Keratinocyte (primary cell): ENCODE measurements at places on chromosomes 2 and 18. TPM values are rescaled to one million over a fixed set of nuclear protein-coding genes. Genes with fewer than 3 reads are reported as not detected.
A peak's percentile ranks its signal among the peaks of the same experiment; 100 is the strongest.

GRCh38 chr2:107811411-107811810, 15.3 kb upstream of the RGPD4 start:
- H3K27me3 ChIP-seq: no peaks in the 10 kb centered on the region
- H3K27ac ChIP-seq: no peak overlapping the region
- H3K4me1 ChIP-seq: no peaks in the 10 kb centered on the region
- no peak for DNase-seq
- no peaks in the 10 kb centered on the region for H3K36me3 ChIP-seq

DNA sequence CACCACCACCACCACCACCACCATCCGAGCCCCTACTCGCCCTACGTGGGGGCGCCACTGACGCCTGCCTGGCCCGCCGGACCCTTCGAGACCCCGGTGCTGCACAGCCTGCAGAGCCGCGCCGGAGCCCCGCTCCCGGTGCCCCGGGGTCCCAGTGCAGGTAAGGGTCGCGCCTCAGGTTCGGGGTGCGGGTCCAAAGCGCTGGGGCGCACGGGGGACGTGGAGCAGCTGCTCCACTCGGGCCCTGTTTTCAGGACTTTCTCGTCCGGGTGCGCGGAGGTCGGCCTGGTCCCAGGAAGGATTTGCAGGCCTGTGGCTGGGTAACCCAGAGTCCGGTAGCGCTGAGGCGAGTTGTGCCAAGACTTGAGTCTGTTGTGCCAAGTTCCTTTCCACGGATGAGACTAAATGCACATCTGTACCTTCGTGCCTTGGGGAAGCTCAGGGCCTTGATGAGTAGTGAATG, 2.8 kb downstream of the GATA6 start:
- H3K27me3 ChIP-seq: peaks cover 81% of the 10 kb centered on the region
- H3K4me3 ChIP-seq: no peak overlapping the region
- no peaks in the 10 kb centered on the region for H3K36me3 ChIP-seq
- H3K4me1 ChIP-seq: peaks cover 5% of the 10 kb centered on the region
- H3K27ac ChIP-seq: no peak overlapping the region
- DNase-seq: no peak

GRCh38 chr2:71613953-71614925, 160.9 kb downstream of the DYSF start:
- DNase-seq: no peak
- H3K4me1 ChIP-seq: no peaks in the 10 kb centered on the region
- H3K27ac ChIP-seq: no peak overlapping the region
- no peaks in the 10 kb centered on the region for H3K36me3 ChIP-seq
- no peak overlapping the region for H3K4me3 ChIP-seq

DNA sequence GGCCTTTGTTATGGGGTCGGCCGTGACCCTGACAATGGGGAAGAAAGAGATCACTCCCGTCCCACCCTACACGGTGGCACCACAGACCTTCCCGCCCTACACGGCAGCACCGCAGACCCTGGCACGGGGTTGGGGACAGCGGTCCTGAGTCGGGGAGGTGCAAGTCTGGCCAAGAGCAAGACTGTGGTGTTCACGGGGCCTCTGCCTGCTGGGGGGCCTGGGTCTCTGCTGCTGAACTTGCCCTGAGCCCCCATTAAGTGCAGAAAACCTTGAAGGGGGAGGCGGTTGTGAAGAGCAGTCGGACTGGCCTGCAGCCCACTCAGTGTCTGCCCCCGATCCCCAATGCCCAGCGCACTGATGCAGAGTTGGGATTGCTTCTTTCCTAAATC, 75.9 kb downstream of the SLC66A2 start:
- peaks cover 8% of the 10 kb centered on the region for H3K4me1 ChIP-seq
- no peak overlapping the region for H3K27ac ChIP-seq

DNA sequence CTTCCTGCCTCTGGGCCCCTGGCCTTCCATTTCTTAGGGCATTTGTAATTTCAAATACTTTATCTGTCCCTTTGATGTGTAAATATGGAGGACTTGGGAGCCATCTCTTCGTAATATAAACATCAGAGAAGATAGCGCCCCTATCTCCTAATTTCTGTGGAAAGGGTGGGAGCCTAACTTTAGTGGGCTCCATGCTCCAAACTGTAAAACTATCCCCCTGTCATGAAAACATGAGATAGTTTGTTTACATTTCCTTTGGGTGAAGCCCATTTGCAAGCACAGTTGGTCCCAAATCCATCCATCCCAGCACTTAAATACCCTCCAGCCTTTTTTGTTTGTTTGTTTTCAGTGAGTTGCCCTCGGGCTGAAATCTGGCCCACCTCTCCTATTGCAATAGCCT, 782.6 kb upstream of the FSHR start:
- H3K27me3 ChIP-seq: no peaks in the 10 kb centered on the region
- no peaks in the 10 kb centered on the region for H3K4me1 ChIP-seq
- no peak overlapping the region for H3K4me3 ChIP-seq

DNA sequence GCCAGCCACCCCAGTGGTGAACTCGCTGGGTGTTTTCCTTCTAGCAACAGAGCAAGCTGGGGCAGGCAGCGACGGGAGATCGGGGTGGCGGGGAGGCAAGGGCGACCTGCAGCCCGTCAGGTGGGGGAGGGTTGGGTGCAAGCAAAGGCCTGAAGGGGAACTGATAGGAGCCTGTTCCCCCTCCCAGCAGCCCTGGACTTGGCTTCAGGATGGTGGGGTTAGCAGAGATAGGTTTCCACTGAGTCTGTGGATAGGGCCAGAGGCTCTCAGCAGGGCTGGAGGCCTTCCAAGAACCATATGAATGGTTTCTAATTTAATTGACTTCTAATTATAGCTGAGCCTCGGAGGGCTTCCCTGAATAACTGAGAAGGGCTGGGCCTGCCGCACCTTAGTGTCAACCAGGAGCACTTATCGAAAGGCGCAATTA, 55.3 kb downstream of the EDAR start:
- no peak overlapping the region for H3K27ac ChIP-seq
- no peak overlapping the region for H3K4me3 ChIP-seq
- peaks cover 9% of the 10 kb centered on the region for H3K27me3 ChIP-seq
- no peaks in the 10 kb centered on the region for H3K36me3 ChIP-seq
- peaks cover 11% of the 10 kb centered on the region for H3K4me1 ChIP-seq

DNA sequence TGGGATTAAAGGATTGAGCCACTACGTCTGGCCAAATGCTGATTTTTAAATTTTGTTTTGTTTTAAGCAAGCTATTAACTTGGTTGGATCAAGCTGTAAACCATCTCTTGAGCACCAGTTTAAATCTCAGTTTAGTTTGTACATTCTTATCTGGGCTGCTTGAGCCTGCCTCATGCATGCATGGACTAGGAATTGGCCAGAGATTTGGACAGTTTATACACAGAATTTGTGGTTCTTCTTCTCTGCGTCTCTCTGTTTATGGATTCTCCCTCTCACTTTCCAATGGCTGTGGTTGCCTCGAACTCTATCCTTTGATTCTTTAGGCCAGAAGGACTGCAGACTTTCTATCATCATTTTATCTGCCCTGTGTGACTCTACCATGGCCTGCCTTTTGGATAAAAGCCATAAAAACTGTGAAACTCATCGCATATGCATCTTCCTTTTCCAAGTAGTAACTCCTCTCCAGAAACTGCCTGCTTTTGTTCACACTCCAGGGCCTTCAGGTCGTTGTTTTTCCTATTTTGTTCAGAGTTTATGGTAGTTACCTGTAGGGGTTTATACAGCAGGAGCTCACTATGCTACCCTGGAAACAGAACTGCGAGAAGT, 32.5 kb upstream of the PLB1 start:
- no peak overlapping the region for H3K27ac ChIP-seq
- H3K27me3 ChIP-seq: no peaks in the 10 kb centered on the region
- no peak overlapping the region for H3K4me3 ChIP-seq

- H3K4me3 ChIP-seq: no peak overlapping the region
- no peaks in the 10 kb centered on the region for H3K36me3 ChIP-seq
- peaks cover 12% of the 10 kb centered on the region for H3K4me1 ChIP-seq
- DNase-seq: no peak
- H3K27ac ChIP-seq: no peak overlapping the region
Observed at GRCh38 chr2:215598376-215598975, 162.6 kb upstream of the FN1 start.

- no peaks in the 10 kb centered on the region for H3K27me3 ChIP-seq
- no peak for DNase-seq
- no peak overlapping the region for H3K27ac ChIP-seq
- H3K4me1 ChIP-seq: peaks cover 5% of the 10 kb centered on the region
- H3K36me3 ChIP-seq: no peaks in the 10 kb centered on the region
Observed at GRCh38 chr2:18659915-18660314, 70.5 kb upstream of the NT5C1B start.

DNA sequence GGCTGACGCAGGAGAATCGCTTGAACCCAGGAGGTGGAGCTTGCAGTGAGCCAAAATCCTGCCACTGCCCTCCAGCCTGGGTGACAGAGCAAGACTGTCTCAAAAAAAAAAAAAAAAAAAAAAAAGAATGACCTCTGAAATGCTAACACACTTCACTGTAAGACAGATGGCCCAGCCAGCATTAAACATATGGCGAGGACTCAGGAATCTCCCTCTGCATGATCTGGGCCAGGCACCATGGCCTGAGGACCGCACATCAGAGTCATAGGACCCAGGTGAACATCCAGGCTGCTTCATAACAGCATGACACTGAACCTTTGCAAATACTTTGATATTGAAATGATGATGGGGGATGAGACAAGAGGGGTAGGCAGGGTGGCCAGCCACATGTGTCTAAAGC, 56.1 kb upstream of the DNMT3A start:
- H3K4me1 ChIP-seq: peaks cover 6% of the 10 kb centered on the region
- no peak overlapping the region for H3K27ac ChIP-seq
- DNase-seq: no peak
- no peak overlapping the region for H3K4me3 ChIP-seq
- H3K36me3 ChIP-seq: no peaks in the 10 kb centered on the region

DNA sequence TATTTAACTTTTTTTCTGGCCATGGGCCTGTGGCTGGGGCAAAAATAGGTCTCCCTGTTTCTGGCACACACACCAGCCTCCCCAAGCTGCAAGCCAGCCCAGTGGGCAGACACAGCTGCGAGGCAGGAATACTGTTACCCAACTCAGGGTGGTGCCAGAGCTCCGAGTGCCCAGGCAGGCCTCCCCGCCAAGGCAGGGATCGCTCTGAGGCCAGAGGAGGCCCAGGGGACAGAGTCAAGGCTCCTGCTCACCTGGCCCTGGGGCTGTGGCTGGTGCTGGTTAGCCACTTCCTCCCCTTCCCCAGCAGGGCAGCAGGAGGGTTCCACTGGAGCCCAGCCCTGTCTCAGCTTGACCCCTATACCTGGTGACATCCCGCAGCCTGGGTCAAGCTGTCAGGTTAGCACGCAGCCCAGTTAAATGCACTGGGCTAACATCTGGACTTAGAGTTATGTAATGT, 67.1 kb upstream of the EPAS1 start:
- H3K27me3 ChIP-seq: no peaks in the 10 kb centered on the region
- H3K4me3 ChIP-seq: no peak overlapping the region
- no peak overlapping the region for H3K27ac ChIP-seq
- no peak for DNase-seq

DNA sequence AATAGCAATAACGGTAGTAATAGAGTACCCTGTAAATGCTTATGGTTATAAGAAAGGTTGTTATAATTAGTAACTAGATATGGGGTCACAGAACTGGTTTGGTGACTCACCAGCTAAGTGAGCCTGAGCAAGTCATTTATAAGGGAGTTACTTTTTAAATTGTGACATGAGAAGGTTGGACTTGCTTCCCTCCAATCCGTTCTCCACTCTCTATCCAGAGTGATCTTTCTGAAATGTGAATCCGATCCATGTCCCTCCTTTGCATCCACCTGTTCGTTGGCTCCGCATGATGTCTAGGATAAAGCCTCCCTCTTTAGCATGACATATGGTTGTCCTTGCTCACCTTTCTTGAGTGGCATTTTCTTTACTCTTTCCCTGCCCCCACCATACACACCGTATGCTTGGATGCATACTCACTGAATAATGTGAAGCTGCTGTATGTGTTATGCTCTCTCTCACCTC, 83.1 kb downstream of the CDC42EP3 start:
- H3K4me1 ChIP-seq: peaks cover 68% of the 10 kb centered on the region
- no peaks in the 10 kb centered on the region for H3K27me3 ChIP-seq
- H3K4me3 ChIP-seq: no peak overlapping the region
- DNase-seq: no peak
- peak overlapping the region; percentile 31 for H3K27ac ChIP-seq

DNA sequence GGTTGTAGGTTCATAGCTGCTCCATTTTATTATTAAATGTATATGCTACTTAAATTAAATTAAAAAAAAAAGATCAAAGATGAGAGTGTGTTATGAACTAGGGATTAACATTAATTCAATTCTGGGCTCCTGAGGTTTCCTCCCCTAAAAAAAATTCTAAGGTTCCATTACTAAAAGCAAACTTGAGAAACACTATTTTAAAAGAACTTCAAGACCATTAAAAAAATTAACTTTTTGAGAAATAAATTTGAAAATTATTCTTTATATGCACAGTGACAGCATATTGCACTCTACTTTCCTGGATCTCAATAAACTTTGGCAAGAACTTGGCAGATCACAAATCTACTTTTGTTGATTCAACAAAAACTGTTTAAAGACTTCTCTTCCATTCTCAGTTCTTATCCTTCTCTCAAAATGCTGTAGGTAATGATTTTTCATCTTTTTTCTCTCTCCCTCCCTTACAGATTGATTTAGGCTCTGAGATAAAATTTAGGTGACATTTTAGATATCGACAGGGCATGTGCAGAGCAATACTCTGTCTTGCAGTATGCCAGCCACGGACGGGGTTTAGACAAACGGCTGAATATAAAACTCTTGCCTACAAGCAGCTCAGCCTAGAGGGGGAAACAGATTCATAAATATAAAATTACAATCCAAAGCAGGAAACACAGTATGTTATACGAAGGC, 592 bp upstream of the MARS2 start:
- no peaks in the 10 kb centered on the region for H3K27me3 ChIP-seq
- H3K27ac ChIP-seq: peak overlapping the region; percentile 79
- peak overlapping the region; percentile 86 for H3K4me3 ChIP-seq

- no peaks in the 10 kb centered on the region for H3K36me3 ChIP-seq
- H3K27ac ChIP-seq: no peak overlapping the region
- H3K27me3 ChIP-seq: no peaks in the 10 kb centered on the region
- peak overlapping the region; percentile 32 for H3K4me3 ChIP-seq
- DNase-seq: no peak
- H3K4me1 ChIP-seq: peaks cover 7% of the 10 kb centered on the region
Observed at GRCh38 chr2:73269686-73270465, 14.4 kb downstream of the FBXO41 start.

DNA sequence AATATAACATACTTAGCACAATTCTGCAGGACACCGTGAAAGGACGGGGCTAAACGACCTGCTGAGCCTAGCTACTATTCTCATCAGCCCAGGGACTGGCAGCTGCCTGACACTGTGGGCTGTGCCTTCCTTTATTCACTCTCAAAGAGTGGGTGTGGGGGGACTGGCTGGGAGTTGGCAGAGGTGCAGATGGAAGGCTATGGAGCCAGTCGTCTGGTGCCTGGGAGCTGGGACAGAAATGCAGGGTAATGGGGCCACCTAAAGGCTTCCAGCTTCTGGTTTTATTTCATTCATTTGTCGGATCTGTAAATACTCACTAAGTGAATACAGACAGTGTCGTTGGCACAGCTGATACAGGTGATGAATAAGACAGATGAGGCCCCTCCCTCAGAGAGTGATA, 56.0 kb upstream of the NFU1 start:
- DNase-seq: no peak
- H3K36me3 ChIP-seq: peaks cover 6% of the 10 kb centered on the region
- no peaks in the 10 kb centered on the region for H3K4me1 ChIP-seq
- H3K27me3 ChIP-seq: no peaks in the 10 kb centered on the region
- H3K4me3 ChIP-seq: no peak overlapping the region

- DNase-seq: no peak
- no peak overlapping the region for H3K27ac ChIP-seq
- no peaks in the 10 kb centered on the region for H3K27me3 ChIP-seq
- peaks cover 7% of the 10 kb centered on the region for H3K4me1 ChIP-seq
- no peak overlapping the region for H3K4me3 ChIP-seq
- H3K36me3 ChIP-seq: no peaks in the 10 kb centered on the region
Observed at GRCh38 chr18:5619376-5619775, 75.6 kb upstream of the EPB41L3 start.

The MAP3K19 gene
- polyA plus RNA-seq: not detected in 3 replicates

The IL1A gene
- 146 to 269 TPM (median 240 TPM) in 3 replicates for polyA plus RNA-seq

The ACOXL gene
- 0.04 to 0.16 TPM (median 0.15 TPM) in 3 replicates for polyA plus RNA-seq

The POTEI gene
- not detected in 3 replicates for polyA plus RNA-seq

The PROC gene
- 0.16 to 0.42 TPM (median 0.33 TPM) in 3 replicates for polyA plus RNA-seq

The UGT1A10 gene
- 1.8 to 2.4 TPM (median 2.0 TPM) in 3 replicates for polyA plus RNA-seq
